Activated naive CD4-positive, alpha-beta T cell (primary cell): ENCODE measurements at places on chromosomes 12 and 14.

DNA sequence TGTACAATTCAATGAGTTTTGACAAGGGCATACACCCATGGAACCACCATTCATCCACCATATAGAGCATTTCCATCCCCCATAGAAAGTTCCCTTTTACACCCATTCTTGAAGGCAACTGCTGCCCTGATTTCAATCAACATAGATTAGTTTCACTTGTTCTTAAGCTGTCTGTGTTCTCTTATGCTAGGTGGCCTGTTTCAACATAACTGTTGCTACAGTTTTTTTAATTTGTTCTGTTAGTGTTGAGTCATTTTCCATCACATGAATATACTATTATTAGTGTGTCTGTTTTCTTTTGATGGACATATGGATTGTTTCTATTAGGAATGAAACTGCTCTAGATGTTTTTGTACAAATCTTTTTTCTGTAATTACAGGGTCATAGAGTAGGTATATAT is 123.4 kb downstream of the PTPRQ start:
- DNase-seq, result no peak

DNA sequence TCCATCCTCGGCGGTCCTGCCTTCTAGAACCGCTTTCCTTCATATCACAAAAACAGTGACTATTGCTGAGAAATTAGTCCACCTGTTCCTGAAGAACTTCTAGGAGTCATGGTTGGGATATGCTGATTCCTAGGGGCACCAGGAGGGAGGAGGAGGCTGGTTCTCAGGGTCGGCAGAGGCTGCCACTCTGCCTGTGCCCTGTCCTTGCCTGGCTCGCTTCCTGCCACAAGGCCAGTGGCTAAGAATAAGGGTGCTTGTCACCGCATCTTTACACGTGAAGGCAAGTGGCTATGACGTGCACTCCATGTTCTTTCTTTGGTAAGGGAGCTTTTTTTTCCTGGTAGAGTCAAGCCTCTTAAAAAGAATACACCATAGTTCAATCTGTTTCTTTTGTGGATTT is 18.7 kb upstream of the DGLUCY start:
- DNase-seq, result no peak

GRCh38 chr12:57527184-57527583 is 4.6 kb downstream of the MBD6 start:
- DNase-seq, result no peak

- DNase-seq, result no peak
Observed at GRCh38 chr12:57584690-57585089, 6.3 kb upstream of the PIP4K2C start.

GRCh38 chr12:121579190-121579791 is 1.5 kb downstream of the KDM2B start:
- DNase-seq, result no peak

DNA sequence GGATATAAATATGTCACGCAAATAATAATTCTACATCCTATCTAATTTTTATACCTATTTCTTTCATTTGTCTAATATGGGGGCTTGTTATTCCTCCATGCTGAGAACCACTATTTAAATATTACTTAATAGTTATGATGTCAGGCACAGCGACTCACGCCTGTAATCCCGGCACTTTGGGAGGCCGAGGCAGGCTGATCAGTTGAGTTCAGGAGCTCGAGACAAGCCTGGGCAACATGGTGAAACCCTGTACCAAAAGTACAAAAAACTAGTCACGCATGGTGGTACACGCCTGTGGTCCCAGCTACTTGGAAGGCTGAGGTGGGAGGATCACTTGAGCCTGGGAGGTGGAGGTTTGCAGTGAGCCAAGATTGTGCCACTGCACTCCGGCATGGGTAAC is 45.2 kb downstream of the GXYLT1 start:
- DNase-seq, result no peak

- no peak for DNase-seq
Observed at GRCh38 chr12:60205500-60205899, 609.7 kb downstream of the SLC16A7 start.

GRCh38 chr14:71751264-71751663 is 181.0 kb upstream of the RGS6 start:
- no peak for DNase-seq
